ENCODE measurements at places on chromosomes 13 and 19. TPM values are rescaled to one million over a fixed set of nuclear protein-coding genes. Genes with fewer than 3 reads are reported as not detected.

- DNase-seq, result no peak
These were observed 406.8 kb downstream of the MYO16 start for GRCh38 chr13:109036078-109036780.

ZNF878 gene
- 0.32 TPM for total RNA-seq

TBXA2R gene
- total RNA-seq, result 4.1 TPM

DNA sequence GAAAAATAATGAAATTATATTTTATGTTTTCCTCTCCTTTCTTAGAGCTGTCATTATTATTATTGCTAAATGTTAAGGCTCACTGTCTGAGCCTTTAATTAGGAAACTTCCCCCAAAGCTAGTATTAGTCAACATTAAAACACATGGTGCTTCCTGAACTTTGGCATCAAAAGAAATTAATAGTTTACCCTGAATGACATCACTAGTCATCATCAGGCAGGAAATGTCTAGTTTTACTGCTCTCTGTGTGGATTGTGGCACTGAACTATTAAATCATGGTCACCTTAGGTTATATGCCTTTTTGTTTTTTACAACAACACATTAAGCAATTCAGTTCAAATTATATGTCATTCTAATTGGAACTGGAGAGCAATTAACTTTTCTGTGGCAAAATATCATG lies 595.5 kb downstream of the SLITRK1 start:
- no peak for DNase-seq

NLRP11 gene
- not detected for total RNA-seq

DNA sequence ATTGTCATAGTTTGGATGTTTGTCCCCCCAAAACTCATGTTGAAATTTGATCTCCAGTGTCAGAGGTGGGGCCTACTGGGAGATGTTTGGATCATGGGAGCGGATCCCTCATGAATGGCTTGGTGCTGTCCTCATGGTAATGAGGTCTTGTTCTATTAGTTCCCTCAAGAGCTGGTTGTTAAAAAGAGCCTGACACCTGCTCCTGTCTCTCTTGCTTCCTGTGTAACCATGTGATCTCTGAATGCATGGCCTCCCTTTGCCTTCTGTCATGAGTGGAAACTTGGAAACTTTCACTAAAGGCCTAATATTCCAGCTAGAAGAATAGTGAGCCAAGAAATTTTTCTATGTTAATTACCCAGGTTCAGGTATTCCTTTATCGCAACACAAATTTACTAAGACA lies 311.4 kb upstream of the ATXN8OS start:
- no peak for DNase-seq

DNA sequence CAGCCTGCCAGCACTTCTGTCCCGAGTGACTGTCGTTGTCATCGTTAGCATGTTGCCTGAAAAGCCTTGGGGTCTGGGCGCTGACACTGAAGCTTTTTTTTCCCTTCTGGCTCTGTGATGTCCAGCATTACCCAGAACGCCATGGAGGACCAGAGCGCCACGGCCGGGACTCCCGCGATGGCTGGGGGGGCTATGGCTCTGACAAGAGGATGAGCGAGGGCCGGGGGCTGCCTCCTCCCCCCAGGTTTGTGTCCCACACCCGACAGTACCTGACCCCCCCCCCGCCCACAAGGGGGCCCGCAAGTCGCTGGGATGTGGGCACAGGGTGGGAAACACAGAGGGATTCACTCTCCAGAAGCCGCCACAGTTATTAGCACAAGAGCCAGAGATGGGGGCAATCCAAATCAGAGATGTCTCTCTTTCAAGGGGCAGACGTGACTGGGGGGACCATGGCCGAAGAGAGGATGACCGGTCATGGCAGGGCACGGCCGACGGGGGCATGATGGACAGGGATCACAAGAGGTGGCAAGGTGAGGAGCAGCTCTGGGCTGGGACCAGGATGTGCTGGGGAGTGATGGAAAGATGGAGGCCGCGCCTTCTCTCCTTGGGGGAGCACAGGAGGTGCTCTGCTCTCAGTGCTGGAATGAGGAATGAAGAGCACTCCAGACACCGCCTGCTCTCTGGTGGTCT lies 13.2 kb downstream of the MICOS13 start:
- no peak for DNase-seq

GRCh38 chr13:73835138-73835721 lies 299.0 kb downstream of the KLF12 start:
- no peak for DNase-seq

ZNF607 gene
- total RNA-seq, result 6.1 TPM

DNA sequence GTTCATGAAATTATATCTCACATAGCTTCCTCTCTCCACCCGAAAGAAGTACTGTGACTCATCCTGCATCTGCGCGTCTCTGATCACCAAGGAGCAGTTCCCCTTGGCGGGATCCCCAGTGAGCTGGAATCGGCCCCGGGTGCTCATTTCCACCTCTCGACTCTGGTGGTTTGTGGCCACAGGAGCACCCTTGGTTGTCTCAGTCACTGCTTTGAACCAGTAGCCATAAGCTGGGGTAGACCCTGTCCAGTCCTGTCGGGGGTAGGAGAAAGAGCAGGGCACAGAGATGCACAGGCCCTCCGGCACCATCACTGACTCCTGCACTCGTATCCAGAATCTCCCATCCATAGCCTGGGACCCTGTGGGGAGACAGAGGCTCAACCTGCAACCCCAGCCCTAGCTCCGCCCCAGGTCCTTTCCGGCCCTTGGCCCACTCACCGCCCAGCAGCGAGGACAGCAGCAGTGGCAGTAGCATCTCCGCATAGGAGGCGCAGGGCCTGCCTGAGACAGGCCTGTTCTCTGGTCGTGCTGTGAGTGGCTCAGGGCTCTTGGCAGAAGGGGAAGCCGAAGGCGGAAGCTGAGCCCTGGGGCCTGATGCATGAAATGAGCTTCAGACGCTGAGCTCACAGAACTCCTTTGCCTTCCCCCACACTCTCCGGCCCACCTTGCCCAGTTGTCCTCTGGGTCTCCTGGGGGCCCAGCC lies at the start of gene SIGLEC10:
Gene SIGLEC10, minus strand, starts transcription at position 536 of the 703 bp plus-strand sequence. Its CDS starts 61 bp downstream, at position 475.
- DNase-seq, result peak; percentile 90

TTC9B gene
- total RNA-seq, result not detected

- DNase-seq, result peak; percentile 84
These were observed 2.1 kb upstream of the PCDH8 start for GRCh38 chr13:52850396-52851136.

GRCh38 chr13:48411841-48412531 lies 927 bp downstream of the LPAR6 start:
- DNase-seq, result no peak

CLEC4G gene
- 2.2 TPM for total RNA-seq

DNA sequence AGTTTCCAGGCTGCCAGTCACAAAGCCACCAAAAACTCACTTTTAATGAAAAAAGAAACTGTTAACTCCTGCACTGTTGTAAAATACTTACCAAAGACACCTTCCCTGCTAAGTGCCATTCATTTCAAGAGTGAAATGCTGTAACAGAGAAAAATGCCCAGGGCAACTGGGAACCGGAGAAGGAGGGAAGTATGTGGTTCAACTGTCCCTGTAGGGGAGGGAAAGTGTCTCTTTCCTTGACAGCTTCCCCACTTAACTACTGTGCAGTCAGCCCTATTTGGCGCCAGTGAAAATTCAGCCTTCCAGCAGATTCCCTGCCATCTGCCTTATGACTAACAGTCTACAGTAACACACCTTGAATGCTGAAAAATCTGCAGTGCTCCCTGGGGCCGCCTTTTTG lies 789.0 kb downstream of the DIAPH3 start:
- DNase-seq, result no peak

- DNase-seq, result no peak
These were observed 12.1 kb downstream of the HAS1 start for GRCh38 chr19:51711702-51712101.

TINCR gene
- not detected for total RNA-seq

DPP9 gene
- 52.7 TPM for total RNA-seq

DNA sequence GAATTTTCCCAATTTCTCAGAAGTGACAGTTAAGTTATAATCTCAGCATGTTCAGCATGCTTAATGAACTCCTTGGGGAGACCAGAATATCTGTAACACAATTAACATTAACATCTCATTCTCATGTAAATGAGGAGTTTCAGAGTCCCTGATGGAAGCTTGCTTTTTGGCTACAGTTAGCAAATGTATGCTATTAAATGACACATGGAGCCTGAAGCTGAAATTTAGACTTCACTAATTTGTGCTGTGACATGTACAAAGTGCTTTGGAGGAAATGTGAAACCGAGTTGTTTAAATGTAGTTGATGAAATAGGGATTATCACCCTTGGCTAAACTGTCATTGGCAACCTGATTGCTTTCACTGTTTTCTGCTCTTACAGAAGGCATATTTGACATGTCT lies 2265.1 kb upstream of the PCDH20 start:
- no peak for DNase-seq

DNA sequence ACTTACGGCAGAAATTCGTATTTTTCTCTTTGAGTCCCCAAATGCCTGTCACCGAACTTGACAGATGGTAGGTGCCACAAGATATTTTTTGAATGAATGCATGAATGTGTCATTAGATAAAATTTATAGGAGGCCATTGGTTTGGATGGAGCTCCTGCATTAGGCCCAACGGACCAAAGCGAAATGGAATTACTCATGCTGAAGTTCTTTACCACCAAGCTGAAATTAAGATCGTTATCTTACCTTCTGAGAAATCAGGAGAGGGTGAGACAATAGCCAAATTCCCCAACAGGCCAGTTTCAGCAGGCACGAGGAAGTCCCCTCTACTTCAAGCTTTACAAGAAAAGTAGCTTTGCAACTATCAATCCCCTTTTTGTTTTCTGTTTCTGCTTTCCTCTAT lies 452.5 kb upstream of the ARGLU1 start:
- DNase-seq, result no peak

GRCh38 chr13:73167028-73167820 lies 108.4 kb downstream of the KLF5 start:
- no peak for DNase-seq

- DNase-seq, result no peak
These were observed 6.2 kb upstream of the SPART start for GRCh38 chr13:36352350-36352749.

DPF1 gene
- 0.11 TPM for total RNA-seq

DNA sequence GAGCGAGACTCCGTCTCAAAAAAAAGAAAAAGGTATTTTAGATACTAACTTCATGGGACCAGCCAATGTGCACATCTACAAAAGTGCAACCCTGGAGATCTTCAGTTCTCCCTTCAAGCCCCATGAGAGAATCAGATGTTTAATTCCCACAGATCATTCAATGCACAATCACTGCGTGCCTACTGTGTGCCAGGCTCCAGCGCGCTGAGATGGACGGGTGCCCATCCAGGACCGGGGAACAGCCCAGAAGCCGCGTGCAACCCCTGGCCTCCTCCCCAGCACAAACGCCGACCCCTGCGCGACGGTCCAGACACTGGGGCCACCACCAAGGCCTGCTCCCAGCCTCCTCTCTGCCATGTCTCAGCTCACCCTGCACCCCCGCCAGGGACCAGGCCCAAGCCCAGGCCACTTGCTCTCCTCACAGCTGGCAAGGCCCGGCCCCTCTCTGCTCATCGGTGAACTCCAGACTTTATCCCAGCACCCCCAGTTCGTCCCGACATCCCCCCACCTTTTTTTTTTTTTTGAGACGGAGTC lies 5.3 kb downstream of the BTBD2 start:
- no peak for DNase-seq

GRCh38 chr13:112700291-112701060 lies 10.6 kb downstream of the ATP11A start:
- DNase-seq, result no peak

DNA sequence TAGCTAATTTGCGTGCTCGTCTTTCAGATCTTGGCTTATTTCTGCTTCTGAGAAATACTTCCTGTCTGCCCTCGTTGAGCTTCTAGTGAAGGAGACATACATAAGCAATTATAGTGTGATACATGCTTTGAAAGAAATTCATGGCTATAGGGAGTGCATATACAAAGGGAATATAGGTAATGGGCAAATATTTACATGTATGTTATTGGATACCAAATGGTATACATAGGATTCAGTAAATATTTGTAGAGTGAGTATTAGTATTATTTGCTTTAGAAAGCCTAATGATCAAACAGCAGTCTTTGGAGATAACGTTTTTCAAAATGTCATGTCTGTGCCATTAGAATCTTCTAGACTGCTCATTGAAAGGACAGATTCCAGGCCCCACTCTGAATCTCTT lies 5.2 kb downstream of the BRCA2 start:
- DNase-seq, result no peak

- no peak for DNase-seq
These were observed 9.7 kb downstream of the INAFM1 start for GRCh38 chr19:47284324-47284899.

SLC17A7 gene
- 1.8 TPM for total RNA-seq

DNA sequence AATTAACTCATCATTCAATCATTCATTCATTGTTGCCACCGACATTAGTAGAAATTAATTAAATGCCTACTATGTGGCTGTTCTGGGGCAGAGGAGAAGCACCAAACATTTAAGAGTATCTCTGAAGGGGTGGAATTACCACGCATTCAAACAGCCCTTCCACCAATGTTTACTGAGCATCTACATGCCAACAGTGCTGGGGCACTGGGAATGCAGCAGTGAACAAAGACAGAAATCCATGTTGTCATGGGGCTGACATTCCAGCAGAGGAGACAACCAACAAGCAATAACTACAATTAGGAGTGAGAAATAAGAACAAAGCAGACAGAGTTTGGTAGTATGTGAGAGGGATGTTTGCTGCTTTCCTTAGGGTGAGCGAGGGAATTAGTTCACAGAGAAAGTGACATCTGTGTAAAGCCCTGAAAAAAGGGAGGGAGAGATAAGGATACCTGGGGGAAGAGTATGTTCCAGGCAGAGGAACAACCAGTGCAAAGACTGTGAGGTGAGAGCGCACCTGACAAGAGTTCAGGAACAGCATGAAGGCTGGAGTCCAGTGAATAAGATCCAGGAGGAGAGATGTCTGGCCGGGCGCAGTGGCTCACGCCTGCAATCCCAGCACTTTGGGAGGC lies 1.3 kb upstream of the PAK4 start:
- no peak for DNase-seq

NKPD1 gene
- not detected for total RNA-seq

ODAD3 gene
- total RNA-seq, result 0.68 TPM

GRCh38 chr13:80877944-80878241 lies 537.0 kb upstream of the SPRY2 start:
- DNase-seq, result no peak

DNA sequence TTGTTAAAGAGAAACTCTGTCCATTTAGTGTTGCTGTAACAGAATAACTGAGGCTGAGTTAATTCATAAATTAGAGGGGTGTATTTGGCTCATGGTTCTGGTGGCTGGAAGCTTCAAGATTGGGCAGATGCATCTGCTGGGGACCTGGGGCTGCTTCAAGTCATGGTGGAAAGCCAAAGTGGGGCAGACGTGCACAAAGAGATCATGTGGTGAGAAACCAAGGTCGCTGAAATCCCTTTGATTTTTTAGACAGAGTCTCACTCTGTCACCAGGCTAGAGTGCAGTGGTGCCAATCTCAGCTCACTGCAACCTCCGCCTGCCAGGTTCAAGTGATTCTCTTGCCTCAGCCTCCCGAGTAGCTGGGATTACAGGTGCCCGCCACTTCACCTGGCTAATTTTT lies 46.0 kb downstream of the RCBTB2 start:
- DNase-seq, result no peak

ATCAY gene
- not detected for total RNA-seq

DNA sequence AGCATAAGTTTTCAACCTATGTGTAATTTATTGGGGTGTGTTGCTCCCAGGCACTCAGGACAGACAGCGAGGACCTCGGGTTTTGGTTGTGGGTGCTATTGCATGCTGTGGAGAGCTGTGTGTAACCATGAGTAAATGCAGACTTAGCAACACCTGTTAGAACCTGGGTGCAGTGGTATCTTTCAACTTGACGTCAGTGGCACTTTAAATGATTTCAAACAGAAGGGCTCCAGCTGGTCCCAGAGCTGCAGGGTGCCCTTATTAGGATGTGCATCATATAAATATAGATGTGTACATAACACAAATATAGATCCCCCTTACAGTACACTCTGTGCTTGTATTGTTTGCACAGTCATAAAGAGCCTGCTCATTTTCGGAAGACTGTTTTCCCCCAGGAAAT lies 228.3 kb upstream of the IRS2 start:
- DNase-seq, result no peak
